ENCODE measurements at places on chromosomes 5 and 9. TPM values are rescaled to one million over a fixed set of nuclear protein-coding genes. Genes with fewer than 3 reads are reported as not detected.

GRCh38 chr5:167664222-167664804 is 627.1 kb upstream of the WWC1 start:
- DNase-seq, result no peak

Gene UBE2D2
- 198 TPM for total RNA-seq

GRCh38 chr9:126673689-126674364 is 60.1 kb downstream of the LMX1B start:
- no peak for DNase-seq

Gene SPARC
- total RNA-seq, result 24.3 TPM

- no peak for DNase-seq
Observed at GRCh38 chr9:69801989-69802388, 18.6 kb upstream of the CFAP95 start.

Gene GLIPR2
- 3.8 TPM for total RNA-seq
